ENCODE measurements at places on chromosomes 5 and 9. TPM values are rescaled to one million over a fixed set of nuclear protein-coding genes. Genes with fewer than 3 reads are reported as not detected.

DNA sequence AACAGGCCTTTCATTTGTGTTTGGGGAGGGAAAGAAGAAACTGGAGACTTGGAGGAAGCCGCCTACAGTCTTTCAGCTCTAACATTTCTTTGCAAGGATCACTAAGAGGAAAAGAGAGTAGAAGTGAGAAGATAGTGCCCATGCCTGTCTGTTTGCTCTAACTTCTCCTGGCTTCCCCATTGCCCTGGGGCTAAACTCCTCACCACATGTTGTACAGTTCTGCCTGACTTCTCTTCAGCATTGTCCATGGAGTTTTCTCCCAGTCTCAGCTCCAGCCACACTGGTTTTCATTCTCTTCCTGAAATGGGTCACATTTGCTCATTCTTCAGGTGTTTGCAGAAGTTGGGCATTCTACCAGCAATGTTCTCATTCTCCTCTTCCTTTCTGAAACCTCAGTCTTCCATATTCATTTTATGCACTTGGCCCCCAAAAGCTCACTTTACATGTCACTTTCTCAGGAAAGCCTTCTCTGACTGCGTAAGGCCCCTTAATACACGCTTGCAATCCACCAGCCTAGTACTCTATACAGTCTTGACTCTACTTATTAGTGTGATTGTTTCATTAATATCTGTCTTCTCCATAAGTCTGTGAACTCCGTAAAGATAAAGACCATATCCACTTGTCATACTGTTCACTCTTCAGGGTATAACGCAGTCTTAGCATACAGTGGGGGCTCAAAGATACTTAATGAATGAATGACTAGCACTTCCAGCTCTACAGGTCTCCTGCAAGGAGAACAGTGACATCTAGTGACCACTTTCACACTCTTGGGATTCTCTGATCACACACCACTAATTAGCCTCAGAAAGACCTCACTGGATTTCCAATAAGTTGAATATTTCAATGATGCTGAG, 40.2 kb upstream of the TRIM32 start:
- no peak for DNase-seq

DNA sequence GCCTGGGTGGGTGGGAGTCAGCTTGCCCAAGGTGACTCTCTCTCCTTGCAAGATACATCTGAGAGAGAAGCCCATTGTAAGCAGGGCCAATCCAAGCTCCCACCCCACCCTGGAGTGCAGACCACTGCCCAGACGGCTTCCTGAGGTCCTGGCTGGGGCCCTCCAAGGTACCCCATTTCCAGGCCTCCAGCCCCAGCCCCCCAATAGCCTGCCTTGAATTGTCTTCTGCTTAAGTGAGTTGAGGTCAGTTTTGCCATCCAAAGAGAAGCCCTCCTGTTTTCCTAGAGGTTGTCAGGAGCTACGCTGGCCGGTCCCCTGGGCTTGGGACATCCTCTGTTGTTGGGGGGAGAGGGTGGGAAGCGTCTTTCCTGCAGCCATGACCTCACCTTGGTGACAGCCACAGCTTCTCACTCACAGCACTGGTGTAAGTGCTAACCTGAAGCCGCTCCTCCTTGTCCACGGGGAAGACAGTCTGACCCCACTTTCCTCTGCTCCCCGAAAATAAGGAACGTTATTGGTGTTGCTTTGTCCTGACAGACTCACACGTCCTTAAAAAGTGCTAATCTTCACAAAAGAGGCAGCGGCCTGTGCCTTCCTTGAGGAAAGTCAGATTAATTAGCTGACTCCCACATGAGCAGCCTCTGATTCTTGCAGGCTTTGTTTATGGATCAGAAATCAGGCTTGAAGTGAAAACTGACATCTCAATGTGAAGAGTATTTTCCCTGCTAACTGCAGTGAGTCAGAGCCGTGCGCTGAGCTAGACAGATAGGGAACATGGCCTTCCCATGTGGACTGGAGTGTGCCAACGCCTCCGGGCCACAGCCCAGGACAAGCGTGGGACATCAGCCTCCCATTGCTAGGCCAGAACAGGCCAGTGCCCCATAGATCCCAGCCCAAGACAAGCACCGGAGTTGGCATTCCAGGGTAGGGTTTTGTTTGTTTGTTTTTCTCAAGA, 52.3 kb downstream of the ADAMTS2 start:
- no peak for DNase-seq

DNA sequence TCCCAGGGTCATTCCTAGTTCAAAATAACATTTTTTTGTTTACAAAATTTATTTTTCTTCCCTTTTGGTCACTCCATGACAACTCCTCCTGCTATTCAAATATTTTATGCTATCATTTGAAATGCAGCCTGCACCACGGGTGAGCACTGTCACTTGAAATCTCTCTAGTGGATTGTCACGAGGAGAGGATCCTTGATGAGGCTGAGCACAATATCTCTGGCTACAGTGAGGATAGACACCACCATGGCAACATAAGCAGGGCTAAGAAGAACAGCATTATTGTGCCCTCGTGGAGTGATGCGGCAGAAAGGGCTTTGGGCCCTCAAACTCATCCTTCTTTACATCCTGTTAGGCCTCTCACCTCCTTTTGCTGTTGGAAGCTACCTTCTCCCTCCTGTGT, 321.9 kb downstream of the RAB3C start:
- DNase-seq: no peak

GRCh38 chr9:26457151-26457550, 435.5 kb downstream of the CAAP1 start:
- DNase-seq: no peak

DNA sequence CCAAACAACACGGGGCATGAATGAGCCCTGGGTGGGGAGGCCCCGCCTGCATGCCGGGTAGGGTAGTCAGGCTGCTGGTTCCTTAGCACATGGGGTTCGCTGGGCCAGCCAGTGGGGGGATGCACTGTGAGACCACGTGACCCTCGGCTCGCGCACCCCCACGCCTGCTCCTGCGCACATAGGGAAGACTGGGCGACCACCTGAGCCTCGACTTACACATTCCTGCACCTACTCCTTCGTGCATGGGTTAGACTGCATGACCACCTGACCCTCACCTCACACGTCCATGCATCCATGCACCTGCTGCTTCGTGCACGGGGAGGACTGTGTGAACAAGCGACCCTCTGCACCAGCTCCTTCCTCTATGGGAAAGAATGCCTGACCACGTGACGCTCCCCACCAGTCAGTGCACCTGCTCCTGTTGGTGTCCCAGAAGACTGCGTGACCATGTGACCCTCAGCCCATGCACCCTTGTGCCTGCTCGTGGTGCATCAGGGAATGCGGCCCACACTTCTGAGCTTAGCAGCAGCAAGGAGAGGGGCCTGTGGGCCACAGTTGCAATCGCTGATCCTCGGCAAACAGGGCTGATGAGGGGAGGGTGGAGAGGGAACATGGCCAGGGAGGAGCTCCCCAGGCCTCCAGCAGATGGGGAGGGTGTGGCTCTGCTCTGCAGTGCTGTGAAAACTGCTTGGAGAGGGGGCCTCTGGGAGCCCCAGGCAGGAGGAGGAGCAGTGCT, 18.1 kb downstream of the LPCAT1 start:
- no peak for DNase-seq

DNA sequence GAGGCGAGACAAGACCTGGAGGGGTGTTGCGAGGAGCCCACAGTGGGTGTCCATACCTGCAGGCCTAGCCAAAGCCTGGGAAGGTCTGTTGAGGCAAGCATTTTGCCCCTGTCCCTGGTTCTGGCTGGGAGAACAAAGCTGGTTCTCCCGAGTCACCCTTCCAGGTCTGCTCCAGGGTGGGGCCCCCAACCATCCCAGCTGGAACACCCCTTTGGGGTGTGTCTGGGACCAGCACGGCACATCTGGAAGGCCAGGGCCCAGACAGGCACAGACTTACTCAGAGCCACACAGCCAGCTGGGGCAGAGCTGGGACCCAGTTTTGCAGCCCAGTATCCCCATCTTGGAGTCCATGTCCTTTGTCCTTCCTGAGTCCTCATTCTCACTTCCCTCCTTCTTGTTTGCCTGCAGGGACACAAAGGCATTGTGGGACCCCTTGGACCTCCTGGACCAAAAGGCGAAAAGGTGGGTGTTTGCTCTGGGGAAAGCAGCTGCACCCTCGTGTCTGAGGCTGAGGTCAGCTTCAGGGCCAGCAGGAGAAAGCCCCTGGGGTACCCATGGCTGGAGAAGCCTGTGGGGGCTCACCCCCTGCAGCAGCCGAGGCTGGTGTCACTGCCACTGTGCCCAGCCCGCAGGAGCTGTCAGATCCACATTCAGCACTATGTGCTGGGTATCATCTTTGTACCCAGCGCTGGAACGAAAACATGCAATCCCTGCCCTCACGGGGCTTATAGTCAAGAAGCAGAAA, 38.4 kb upstream of the ORM1 start:
- peak; percentile 10 for DNase-seq

Gene PCDHGA5
- total RNA-seq: 11.5 TPM

Gene GAS1
- 281 TPM for total RNA-seq
